ENCODE measurements at places on chromosomes 6 and 20. TPM values are rescaled to one million over a fixed set of nuclear protein-coding genes. Genes with fewer than 3 reads are reported as not detected.

GABRR1 gene
- total RNA-seq = not detected

PFDN6 gene
- total RNA-seq = 157 TPM

RNF182 gene
- 0.08 TPM for total RNA-seq

LTB gene
- total RNA-seq = 186 TPM

GNAS-AS1 gene
- total RNA-seq = 0.96 TPM

PRRC2A gene
- 309 TPM for total RNA-seq

CALHM5 gene
- total RNA-seq = not detected
